ENCODE measurements at places on chromosomes 3 and 15.

GRCh38 chr3:21449738-21450137, 301.3 kb downstream of the ZNF385D start:
- no peak for DNase-seq

DNA sequence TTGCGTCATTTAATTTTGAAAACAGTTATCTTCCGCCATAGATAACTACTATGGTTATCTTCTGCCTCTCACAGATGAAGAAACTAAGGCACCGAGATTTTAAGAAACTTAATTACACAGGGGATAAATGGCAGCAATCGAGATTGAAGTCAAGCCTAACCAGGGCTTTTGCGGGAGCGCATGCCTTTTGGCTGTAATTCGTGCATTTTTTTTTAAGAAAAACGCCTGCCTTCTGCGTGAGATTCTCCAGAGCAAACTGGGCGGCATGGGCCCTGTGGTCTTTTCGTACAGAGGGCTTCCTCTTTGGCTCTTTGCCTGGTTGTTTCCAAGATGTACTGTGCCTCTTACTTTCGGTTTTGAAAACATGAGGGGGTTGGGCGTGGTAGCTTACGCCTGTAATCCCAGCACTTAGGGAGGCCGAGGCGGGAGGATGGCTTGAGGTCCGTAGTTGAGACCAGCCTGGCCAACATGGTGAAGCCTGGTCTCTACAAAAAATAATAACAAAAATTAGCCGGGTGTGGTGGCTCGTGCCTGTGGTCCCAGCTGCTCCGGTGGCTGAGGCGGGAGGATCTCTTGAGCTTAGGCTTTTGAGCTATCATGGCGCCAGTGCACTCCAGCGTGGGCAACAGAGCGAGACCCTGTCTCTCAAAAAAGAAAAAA, 1.2 kb downstream of the B2M start:
- DNase-seq: peak; percentile 62

GRCh38 chr3:133769536-133769935, 23.3 kb downstream of the TF start:
- no peak for DNase-seq

GRCh38 chr3:1609416-1609815, 489.2 kb upstream of the CNTN4 start:
- DNase-seq: no peak

DNA sequence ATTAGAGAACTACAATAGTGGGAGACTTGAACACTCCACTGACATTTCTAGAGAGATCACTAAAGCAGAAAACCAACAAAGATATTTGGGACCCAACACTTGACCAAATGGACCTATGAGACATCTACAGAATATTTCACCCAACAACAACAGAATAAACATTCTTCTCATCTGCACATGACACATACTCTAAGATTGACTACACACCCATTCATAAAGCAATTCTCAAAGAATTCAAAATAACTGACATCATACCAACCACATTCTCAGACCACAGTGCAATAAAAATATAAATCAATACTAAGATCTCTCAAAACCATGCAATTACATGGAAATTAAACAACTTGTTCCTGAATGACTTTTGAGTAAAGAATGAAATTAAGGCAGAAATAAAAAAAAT, 473.7 kb downstream of the LPP start:
- DNase-seq: no peak

DNA sequence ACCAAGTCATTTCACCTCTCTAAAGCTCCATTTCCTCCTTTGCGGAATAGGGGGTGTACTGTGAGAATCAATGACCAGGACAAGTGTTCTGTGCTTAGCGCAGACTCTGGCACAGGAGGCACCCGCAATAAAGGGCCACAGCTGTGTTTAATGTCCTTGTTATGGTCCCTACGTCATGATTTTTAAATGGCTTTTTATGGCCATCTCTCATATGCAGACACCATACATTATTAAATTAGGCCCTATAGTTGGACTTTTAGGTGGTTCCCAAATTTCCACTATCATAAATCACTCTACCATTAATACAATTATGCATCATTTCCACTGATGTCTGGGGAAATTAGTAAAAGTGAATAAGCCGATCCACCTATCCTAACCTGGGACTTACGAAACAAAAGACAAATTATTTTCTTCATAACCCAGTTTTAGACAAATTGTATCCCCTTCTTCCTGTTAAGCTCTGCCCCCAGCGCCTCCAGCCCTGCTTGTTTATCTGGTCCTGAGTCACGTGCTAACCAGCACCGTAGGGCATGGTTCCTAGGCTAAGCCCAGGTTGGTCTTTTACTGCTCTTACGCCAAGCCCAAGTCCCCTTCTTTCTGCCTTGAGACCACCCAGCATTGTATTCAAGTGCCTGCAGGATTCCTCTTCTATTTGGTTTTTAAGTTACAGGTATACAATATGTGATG, 278.3 kb downstream of the SHQ1 start:
- no peak for DNase-seq

- no peak for DNase-seq
These were observed 67.3 kb upstream of the NUDT16 start for GRCh38 chr3:131314318-131314717.

GRCh38 chr3:185149591-185149990, 3.3 kb downstream of the C3orf70 start:
- DNase-seq: no peak

DNA sequence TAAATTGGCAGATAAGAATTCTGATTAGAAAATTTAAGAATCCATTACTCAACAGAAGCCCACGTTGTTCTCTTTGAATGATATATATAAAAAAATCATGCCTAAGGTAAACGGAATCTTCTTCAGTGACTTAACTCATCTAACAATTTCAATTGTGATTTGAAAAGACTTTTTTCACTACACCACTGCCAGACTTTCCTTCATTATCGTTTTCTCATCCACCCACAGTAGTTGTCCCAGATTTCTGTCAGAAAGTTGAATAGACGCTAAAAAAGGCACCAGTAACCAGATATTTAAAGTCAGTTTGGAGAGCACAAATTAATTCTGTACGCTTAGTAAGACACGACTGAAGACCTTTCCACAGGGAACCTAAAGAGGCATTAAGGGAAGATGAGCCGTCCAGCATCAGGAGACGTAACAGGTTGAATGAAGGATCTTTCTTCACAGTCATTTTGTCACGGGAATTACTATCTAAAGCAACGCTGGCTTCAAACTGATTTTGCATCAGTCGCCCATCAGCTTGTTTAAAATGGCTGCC, 1.3 kb downstream of the HIGD1A start:
- DNase-seq: no peak

DNA sequence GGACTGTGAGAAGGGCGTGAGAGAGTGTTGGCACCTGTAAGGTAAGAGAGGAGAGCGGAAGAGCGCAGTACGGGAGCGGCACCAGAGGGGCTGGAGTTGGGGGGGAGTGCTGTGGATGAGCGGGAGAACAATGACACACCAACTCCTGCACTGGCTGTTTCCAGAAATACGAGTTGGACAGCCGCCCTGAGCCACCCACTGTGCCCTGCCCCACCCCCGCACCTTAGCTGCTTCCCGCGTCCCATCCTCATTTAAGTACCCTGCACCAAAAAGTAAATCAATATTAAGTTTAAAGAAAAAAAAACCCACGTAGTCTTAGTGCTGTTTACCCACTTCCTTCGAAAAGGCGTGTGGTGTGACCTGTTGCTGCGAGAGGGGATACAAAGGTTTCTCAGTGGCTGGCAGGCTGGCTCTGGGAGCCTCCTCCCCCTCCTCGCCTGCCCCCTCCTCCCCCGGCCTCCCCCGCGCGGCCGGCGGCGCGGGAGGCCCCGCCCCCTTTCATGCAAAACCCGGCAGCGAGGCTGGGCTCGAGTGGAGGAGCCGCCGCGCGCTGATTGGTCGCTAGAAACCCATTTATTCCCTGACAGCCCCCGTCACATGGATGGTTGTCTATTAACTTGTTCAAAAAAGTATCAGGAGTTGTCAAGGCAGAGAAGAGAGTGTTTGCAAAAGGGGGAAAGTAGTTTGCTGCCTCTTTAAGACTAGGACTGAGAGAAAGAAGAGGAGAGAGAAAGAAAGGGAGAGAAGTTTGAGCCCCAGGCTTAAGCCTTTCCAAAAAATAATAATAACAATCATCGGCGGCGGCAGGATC, at the start of gene SOX2:
TSS of gene SOX2 (plus strand) at position 601 of the 811 bp plus-strand sequence. CDS start 436 bp downstream, outside the sequence.
- no peak for DNase-seq

DNA sequence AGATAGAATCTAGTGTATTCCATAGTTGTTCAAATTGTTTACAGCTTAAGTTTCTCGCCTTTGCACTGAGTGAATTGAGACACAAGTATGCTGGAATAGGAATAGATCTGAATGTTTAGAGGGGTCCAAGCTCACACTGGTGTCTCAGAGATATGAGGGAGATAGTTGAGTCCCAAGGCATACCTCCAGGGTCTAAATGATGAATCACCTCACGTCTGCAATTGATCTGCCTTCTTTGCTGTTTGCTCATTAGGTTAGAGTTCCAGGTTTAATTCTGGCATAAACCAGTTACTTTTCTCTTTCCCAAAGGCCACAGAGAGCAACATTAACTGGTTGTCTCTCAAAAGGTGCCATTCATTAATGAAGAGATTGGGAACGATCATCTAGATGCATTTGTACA, 106.3 kb upstream of the MME start:
- no peak for DNase-seq

GRCh38 chr15:50880651-50881114, 27.8 kb upstream of the AP4E1 start:
- DNase-seq: no peak

- no peak for DNase-seq
These were observed 14.4 kb downstream of the GK5 start for GRCh38 chr3:142211034-142211433.

DNA sequence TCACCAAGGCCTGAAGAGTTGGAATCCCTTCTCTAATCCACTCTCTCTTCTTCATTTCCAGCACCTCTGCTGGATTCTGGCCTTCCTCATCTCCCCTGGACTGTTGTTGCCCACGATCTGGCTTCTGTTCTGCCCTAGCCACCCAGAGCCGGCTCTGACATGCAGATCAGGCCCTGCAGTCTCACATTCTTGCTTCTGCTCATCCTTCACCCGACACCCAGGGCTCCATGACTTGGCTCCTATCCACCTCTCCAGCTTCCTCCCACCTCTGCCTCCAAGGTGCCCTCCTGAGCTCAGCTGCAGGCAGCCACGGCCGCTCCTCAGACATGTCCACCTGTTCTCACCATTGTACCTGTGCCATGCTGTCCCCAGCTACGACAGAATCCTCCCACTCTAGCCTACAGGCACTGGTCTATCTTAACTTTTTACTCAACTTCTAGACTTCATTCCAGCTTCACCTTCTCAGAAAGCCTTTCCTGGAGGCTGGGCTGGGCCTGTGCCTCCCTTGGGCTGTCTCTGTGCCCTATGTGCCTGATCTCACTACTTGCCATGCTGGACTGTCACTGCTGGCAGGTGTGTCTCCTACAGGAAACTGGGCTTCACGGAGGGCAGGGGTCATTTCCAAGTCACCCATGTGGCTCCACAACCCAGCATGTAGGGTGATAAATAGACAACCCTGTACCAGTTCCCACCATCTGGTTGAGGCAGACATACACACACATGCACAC, 16.0 kb upstream of the TBC1D21 start:
- no peak for DNase-seq

- DNase-seq: no peak
These were observed 527.4 kb downstream of the SI start for GRCh38 chr3:164550857-164551256.

GRCh38 chr3:168497183-168497582, 401.5 kb upstream of the GOLIM4 start:
- DNase-seq: no peak

GRCh38 chr15:45121706-45122417, 7.7 kb downstream of the DUOXA2 start:
- no peak for DNase-seq

Data from activated CD8-positive, alpha-beta memory T cell treated with anti-CD3 and anti-CD28 coated beads, Interleukin-2, amount 50 U/mL, for 4 hours (primary cell).